ENCODE measurements at places on chromosomes 6 and 20.

- DNase-seq, result no peak
Observed at GRCh38 chr6:144564202-144564601, 279.1 kb downstream of the UTRN start.

DNA sequence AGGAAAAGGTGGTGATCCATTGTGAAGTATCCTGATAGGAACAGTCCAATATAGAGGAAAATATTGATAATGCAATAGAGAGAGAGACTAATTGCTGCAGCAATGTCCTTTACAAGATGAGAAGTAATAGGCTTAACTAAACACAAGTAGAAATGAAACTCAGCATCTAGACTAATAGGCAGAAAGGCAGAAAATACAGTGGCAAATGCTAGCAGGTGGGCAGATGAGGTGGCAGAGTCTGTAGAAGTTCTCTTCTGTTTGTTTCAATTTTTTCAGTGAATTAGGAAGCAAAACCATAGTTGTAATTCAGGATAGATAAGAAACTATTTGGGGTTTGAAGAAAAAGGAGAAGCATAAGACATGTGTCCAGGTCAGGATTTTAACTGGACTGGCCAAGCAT, 236.7 kb upstream of the HS3ST5 start:
- no peak for DNase-seq

DNA sequence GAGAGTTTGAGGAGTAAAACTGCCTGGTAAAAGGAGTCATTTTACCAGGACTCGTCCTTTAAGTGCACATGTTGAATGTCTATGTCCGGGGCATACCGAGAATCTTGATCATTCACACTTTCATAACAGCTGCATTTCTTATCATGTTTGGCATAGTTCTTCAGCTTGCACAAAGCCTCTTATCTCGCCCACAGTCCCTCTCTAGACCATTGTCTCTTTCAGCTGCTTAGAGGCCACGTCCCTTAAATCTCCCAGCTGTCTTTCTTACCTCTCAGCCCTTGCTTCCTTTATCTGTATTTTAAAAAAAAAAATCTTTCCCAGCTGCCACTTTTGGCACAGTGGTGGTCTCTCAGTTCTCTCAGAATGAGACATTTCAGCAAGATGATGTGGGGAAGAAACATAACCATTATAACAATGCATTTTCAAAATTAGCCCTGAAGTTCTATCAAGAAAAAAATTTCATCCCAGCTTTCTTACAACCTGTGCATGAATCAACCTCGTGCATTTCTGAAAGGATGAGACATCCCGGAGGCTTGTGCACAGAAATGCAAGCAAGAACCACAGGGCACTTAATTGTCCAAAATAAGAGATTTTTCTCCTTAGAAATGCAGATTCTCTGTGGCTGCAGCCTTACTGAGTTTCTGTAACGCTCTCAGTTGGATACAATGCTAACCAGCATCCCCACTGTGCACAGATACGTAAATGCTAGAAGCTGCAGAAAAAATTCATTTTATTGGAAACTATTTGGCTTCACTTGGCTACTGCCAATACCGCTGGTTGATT, 24.2 kb downstream of the RBM24 start:
- DNase-seq, result no peak

- no peak for DNase-seq
Observed at GRCh38 chr6:88519301-88520016, 353.3 kb upstream of the CNR1 start.
